NCI-H1092 treated with DMSO at 0.1 percent for 48 hours (cell line): ENCODE measurements at places on chromosomes 16 and 17.

DNA sequence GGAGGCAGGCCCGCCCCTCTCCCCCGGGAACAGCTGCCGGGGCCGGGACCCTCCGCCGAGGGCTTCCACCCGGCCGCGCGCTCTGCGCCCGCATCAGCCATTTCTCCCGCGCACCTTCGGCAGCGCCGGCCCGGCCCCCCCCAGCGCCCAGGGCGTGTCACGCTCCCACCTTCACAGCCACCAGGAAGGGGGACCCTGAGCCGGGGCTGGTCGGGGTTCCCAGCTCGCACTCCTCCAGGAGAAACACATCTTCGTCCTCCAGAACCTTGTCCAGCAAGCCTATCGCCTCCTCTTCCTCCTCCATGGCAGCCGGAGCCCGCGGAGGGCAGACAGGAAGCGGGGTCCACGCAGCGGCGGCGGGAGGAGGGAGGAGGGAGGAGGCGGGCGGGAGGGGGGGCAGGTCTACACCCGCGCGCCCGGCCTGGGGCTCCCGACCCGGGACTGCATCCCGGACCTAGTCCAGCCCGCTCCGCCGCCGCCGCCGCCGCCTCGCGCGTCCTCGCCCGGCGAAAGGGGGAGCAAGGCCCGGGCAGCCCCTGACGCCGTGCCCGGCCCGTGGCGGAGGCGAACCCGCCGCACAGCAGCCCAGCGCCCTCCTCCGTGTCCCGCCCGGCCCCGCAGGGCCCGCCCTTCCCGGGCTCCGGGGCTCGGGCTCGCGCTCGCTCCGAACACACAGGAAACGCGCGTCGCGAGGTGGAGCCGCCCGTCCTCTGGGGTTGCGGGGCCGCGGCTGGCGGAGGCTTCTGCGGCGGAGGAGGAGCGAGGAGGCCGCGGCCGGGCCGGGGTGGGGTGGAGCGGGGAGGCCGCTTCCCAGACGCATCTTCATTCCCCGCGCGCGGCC, 70.8 kb downstream of the ABR start:
- DNase-seq: peak; percentile 37

- peak; percentile 97 for DNase-seq
These were observed 140.6 kb downstream of the CDK5R1 start for GRCh38 chr17:32627239-32627996.

- DNase-seq: no peak
These were observed at the start of gene TNK1 for GRCh38 chr17:7380855-7381683. Gene TNK1 (plus strand): TSS chr17:7381089. CDS start chr17:7382927, 1,838 bp downstream.

DNA sequence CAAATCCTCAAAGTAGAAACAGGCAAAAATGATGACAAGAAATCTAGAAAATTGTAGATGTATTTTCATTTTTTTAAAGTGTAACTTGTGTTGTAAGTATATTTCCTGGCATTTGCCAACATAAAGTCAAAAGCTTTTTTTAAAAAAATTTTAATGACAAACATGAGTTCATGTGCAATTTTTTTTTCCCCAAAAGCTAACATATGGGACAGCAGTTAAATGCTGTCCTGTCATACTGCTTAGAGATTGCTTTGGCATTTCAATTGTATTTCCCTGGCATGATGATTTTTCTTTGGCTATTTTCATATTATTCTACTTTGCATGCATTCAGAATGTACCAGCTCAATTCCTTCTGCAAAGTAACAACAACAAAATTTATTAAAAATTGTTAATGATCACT, 24.5 kb upstream of the CPPED1 start:
- no peak for DNase-seq

- DNase-seq: no peak
These were observed 58.3 kb upstream of the CIBAR2 start for GRCh38 chr16:85170590-85171003.

DNA sequence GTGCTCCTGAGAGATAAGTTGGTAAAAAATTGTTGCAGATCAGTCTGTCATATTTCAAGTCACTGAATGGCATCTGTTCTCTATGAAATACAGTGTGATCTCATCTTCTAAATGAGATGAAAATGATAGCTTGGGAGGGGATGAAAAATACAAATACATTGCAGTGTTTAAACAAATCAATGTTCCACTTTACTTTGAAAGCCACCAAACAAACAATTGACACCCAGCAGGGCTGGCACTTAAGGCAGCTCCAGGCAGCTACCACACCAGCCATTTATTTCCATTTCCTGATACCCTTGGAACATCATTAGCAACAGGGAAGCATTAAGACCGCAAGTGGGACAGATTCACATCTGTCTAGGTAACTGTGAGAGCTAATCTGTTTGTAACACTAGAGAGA, 827.6 kb upstream of the KIF2B start:
- DNase-seq: no peak

- DNase-seq: no peak
These were observed 53.9 kb upstream of the GPRC5B start for GRCh38 chr16:19938536-19938935.

DNA sequence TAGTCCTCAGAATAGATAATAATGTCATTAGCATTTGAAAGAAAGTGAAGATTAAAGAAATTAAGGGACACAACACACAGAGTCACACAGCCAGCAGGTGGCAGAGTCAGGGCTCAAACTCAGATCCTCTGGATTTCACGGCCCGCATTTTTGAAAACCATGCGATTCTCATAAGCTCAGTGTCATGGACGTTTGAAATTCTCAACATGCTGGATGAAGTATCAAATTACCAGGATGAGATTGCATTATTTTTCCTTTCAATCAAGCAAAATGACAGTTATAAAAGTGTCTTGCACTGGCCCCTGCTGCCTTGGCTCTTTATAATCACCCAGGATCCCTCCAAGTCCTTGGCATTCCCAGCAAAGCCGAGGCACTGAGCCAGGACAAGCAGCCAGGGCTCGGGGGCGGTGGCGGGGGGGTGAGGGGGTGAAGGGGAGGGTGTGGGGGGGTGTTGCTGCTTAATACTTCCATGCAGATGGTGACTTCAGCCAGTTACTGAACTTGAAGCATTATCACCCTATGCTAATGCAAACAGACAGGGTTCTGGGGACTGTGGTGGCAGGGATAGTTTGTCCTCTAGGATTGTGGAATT, 6.6 kb upstream of the BMERB1 start:
- DNase-seq: peak; percentile 26

- no peak for DNase-seq
These were observed 25.8 kb downstream of the USP10 start for GRCh38 chr16:84725481-84726078.

GRCh38 chr17:50902372-50903353, 36.5 kb upstream of the TOB1 start:
- no peak for DNase-seq

GRCh38 chr16:13808102-13808501, 111.9 kb upstream of the ERCC4 start:
- DNase-seq: no peak
